Posterior vena cava (tissue), 2 donors: ENCODE measurements at places on chromosomes 5 and 9.

DNA sequence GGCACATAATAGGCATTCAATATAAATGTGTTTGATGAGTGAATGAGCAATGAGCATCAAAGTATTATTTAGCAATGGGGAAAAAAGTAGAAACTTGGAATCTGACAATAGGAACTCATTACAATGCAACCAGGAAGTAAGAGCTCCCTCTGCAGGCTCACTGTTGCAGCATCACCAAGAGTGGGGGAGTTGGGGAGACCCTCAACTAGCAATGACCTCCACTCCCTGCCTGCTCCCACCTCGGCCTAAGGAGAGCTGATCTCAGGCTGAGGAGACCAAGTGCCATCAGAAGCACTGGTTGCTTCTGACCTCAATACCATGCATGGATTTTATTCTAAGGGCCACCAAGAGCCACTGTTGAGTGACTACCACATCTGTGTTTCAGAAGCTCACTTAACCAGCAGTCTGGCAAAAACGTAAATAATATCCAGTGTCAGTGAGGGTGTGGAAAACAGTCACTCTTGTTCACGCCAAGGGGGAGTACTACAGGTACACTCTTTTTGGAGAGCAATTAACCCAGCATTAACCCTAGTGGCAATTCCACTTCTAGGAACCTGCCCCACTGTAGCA is 8.0 kb downstream of the VDAC1 start:
- peak; percentile 14 for DNase-seq

DNA sequence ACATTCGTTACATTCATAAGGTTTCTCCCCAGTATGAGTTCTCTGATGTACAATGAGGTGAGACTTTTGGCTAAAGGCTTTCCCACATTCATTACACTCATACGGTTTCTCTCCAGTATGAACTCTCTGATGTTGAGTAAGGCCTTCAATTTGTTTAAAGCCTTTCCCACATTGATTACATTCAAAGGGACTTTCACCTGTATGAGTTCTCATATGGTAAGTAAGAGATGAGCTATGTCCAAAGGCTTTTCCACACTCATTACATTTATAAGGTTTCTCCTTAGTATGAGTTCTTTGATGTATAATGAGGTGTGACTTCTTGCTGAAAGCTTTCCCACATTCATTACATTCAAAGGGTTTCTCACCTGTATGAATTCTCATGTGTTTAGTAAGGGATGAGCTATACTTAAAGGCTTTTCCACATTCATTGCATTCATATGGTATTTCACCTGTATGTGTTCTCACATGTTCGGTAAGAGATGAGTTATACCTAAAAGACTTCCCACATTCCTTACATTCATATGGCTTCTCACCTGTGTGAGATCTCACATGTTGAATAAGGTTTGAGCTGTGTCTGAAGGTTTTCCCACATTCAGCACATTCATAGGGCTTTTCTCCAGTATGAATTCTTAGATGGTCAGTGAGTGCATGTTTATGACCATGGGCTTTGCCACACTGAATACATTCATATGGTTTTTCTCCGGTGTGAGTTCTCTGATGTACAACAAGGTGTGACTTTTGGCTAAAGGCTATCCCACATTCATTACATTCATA is 13.5 kb downstream of the ZFP37 start:
- no peak for DNase-seq

- no peak for DNase-seq
These were observed 4.7 kb upstream of the PSMB7 start for GRCh38 chr9:124419832-124420489.

DNA sequence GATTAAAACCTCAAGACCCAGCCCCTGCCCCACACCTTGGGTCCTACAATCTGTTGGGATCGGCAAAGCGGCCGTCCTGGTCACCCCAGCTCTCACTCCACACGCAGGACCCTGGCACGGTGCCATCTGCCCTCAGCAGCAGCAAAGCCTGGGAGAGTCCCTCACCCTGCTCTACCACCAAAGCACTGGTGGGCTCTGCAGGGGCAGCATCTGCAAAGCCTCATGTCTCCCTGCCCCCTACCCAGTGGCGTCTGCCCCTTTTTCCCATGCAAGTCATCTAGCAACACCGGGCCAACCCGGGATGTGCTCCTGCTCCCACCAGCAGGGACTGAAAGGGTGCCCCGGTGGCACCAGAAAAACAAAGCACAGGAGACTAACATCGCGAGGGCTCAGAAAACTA is 19.6 kb upstream of the CNOT6 start:
- no peak for DNase-seq

- no peak for DNase-seq
These were observed 125.3 kb upstream of the SAP30L start for GRCh38 chr5:154320224-154321089.

DNA sequence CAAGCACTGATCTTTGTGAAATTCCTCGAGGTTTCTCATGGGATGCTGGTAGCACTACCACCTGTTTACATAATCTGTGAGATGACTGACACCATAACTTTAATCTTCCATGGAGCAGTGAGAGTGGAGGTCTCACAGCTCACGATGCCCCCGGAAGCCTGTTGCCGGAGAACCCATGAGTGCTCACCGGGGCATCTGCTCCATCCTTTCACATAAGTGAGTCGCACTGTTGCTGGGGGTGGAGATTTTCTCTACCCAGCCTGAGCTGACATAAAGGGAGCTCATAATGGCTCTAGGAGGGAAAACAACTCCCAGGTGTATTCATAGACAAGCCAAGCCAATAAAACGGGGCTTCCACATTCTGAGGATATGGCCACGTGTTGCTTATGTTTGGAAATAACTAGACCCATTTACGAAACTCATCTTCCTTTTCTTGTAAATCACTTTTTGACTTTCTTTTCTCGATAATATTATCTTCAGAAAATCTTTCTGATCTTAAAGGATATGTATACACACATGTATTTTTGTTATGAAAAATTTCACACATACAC is 11.2 kb upstream of the GFPT2 start:
- DNase-seq = no peak

- no peak for DNase-seq
These were observed 39.2 kb downstream of the NADK2 start for GRCh38 chr5:36202521-36202961.

DNA sequence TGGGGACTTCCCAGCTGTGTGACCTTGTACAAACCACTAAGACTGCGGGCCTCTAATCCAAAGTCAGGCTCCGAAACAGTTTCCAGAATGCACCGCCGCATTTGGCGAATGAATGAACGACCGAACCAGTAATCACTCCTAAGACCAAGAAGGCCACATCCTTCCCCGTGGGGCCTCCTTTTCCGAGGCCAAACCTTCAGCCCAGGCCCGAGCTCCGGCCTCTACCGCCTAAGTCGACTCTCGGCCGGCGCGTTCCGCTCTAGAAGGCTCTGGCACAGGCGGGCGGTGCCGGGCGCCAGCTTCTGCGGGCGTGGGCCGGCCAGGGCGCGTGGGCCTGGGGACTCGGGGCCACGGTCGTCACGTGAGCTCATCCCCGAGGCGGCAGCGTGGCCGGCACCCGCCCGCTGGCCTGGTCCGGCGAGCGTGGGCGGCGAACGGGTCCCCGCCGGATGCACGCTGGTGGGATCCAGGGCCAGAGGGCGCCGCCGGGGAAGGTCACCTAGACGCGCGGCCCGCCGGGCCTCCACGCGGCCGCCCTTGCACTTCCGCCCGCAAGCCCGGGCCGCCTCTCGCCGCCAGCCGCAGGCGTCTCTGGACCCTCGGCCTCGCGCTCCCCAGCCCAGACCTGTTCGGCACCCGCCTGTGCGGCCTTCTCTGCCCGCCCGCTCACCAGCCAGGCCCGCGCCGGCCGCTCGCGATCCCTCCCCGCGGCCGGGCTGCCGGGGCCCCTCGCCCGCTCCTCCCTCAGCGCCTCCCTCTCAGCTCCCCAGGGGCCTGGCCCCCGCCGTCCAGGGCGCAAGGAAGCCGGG is 754 bp downstream of the VDAC1 start:
- peak; percentile 92 for DNase-seq

DNA sequence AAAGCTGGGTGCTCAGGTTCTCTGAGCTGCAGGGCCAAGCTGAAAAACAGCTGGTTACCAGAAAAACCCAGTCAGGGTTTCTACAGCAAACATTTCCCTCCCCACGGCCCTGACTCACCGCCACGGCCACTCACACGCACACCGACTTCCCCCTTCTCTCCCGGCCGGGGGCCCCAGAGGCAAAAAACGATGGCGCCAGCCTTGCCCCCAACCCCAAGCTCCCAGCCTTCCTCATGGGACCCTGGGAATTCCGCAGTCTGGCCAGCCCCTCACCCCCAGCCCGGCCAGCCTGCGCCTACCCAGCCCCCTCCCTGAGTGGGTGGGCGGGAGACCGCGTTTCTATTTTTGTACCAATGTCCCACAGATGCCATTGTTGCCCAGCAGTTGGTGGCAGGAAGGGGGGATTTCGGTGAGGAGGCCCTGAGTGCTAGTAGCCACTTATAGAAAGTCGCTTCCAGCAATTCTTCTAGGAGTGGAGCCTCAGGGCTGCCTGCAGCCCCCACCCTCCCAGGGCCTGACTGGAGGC is 18.4 kb downstream of the ENG start:
- peak; percentile 91 for DNase-seq

GRCh38 chr5:10266839-10267238 is 16.8 kb downstream of the CCT5 start:
- no peak for DNase-seq

- DNase-seq = peak; percentile 46
These were observed 253.1 kb downstream of the PDE4D start for GRCh38 chr5:59640411-59640810.

- DNase-seq = peak; percentile 87
These were observed 24.7 kb downstream of the ZDHHC11B start for GRCh38 chr5:759781-760362.

GRCh38 chr5:159262472-159262858 is 625 bp upstream of the UBLCP1 start:
- no peak for DNase-seq

DNA sequence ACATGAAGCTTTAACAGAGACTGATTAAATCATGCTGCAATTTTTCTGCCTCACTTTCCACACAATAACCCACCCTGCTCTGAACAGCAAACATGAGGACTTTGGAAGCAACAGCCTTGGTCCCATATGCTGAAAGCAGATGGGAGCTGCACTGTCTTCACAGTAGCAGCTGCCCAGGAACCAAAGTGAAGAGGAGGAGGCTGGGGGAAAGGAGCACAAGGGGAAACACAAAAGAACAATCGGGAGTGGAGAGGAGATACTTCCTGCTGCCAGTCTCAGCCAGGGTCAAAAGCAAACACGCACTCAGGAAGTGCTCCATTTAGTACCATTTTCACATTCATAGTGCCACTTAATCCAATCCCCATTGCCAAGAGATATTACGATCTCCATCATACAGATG is 183.3 kb upstream of the PUM3 start:
- no peak for DNase-seq

GRCh38 chr5:168451565-168451964 is 34.7 kb upstream of the RARS1 start:
- no peak for DNase-seq

GRCh38 chr5:9037048-9037447 is 508.8 kb downstream of the SEMA5A start:
- DNase-seq = no peak
